Stimulated activated CD4-positive, alpha-beta T cell treated with anti-CD3 and anti-CD28 coated beads, Interleukin-1b, Interleukin-23, amount 100 ng/mL, for 1 hour (primary cell): ENCODE measurements at places on chromosomes 4 and X.

DNA sequence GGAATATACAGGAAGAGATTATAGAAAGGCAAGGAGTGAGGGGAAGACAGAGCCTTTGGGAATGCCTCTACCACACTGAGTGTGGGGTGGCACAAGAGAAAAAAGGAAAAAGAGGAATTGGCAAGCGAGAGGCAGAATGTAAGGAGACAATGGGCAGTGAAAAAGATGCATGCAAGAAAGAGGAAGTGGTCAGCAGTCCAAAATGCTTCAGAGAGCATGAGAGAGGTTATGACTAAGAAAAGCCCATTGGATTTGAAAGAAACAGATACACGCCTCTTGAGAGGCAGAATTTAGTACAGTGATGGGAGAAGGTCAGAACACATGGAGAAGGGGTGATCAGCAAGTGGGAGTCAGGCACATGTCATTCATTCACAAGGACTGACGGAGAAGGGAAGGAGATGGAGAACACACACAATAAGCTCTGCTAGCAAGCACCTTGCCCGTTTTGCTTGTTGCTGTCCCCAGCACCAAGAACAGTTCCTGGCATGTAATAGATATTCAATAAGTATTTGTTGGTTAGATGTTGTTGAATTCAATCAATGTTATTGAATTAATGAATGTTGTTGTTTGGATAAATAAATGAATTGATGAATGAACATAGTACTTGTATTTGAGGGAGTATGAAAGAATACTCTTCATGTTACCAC lies 6.3 kb downstream of the DCHS2 start:
- no peak for DNase-seq

DNA sequence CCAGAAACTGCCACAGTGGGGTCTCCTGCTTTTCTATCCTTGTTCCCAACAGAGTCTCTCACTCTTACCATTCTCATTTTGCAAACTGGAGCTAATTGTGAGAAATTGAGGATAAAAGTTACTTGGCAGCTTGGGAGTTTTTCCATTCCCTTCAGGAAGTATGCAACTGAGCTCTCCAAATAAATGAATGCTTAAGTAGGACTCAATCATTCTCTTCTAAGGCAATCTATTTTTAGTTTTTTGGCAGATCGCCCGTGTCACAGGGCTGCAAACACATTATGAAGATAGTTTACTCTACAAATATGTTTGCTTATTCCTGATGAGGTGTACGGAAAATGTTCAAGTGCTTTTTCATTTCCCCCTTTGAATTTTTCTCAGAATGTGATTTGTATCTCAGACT lies 5.3 kb downstream of the ASB11 start:
- DNase-seq = no peak

- peak; percentile 46 for DNase-seq
Measured at GRCh38 chr4:77052352-77052751, 23.4 kb downstream of the CCNI start.

GRCh38 chr4:113559947-113560346 lies 201.6 kb downstream of the CAMK2D start:
- no peak for DNase-seq

GRCh38 chr4:6395466-6396228 lies 76.8 kb downstream of the PPP2R2C start:
- DNase-seq = no peak

- DNase-seq = no peak
Measured at GRCh38 chrX:79728421-79728820, 286.1 kb upstream of the TBX22 start.

DNA sequence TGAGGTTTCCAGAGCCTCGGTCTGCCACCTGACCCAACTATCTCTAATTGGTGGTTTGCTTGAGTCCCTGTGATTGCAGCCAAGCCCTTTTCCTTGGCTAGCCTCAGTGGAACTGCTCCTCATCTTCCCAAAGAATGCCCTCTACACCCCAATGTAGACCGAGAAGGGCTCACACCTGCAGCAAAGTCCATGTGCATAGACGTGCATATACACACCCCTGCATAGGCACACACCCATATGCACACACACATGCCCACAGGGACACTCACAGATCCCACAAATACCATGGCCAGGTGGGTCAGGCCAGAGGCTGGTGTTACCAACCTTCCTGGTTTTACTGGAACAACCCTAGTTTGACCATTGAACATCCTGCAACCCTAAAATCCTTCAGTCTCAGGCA lies 332 bp downstream of the AWAT2 start:
- DNase-seq = no peak

DNA sequence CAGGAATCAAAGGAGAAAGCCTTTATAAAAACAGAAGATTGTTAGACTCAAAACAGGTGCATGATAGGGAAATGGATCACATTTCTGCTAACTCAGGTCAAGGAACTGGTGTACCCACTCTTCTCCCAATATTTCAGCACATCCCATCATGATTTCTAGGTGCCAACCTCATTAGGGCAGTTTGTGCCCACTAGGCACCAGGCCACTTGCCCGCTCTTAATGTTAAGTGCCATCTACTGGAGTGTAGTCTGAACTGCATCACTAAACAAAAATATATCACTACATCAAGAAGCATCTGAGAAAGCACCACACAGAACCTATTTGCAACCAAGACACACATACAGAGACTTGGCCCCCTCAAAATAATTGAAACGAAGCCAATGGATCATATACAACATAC lies 140.4 kb upstream of the GRID2 start:
- DNase-seq = no peak

- DNase-seq = no peak
Measured at GRCh38 chr4:131509521-131509920, 1639.6 kb upstream of the PCDH10 start.

GRCh38 chr4:145041378-145041777 lies 56.6 kb downstream of the ANAPC10 start:
- no peak for DNase-seq

DNA sequence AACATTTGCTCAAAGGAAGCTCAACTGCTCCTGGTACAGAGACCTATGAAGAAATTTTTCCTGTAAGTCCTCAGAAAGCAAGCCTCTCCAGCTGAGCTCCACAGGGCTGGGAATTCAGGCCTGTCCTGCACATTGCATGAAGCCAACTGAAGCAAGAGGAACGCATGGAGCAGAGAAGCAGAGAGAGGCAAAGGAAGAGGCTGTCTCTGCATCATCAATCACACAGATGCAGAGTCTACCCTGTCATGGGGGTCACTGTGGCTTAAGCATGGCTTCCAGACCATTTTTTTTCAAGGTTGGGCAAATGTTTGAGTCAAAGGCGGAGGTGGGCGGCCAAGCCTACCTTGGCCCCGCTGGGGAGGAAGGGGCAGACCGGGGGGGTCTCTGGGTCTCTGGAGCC lies 110.3 kb upstream of the MSX1 start:
- DNase-seq = no peak
